ENCODE measurements at places on chromosomes 4 and X. TPM values are rescaled to one million over a fixed set of nuclear protein-coding genes. Genes with fewer than 3 reads are reported as not detected.
A peak's percentile ranks its signal among the peaks of the same experiment; 100 is the strongest.

DNA sequence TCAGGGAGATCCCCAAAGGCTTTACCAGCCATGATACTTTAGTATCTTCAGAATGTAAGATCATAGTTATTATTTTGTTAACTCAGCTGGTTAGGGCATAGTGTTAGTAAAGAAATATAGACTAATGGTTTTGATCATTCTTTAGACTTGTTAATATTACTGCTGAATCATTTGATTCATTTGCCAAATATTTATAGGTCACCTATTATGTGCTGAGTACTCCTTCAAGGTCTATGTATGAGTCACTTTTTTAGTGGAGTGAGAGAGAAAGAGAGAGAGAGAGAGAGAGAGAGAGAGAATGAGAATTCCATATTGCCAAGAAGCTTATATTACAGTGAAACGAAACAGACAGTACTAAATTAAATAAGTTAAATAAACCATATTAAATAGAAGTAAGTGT lies 110.3 kb downstream of the UBE2NL start:
- ATAC-seq = no peak

GRCh38 chrX:69320116-69320515 lies 154.9 kb upstream of the PJA1 start:
- no peak for ATAC-seq

DNA sequence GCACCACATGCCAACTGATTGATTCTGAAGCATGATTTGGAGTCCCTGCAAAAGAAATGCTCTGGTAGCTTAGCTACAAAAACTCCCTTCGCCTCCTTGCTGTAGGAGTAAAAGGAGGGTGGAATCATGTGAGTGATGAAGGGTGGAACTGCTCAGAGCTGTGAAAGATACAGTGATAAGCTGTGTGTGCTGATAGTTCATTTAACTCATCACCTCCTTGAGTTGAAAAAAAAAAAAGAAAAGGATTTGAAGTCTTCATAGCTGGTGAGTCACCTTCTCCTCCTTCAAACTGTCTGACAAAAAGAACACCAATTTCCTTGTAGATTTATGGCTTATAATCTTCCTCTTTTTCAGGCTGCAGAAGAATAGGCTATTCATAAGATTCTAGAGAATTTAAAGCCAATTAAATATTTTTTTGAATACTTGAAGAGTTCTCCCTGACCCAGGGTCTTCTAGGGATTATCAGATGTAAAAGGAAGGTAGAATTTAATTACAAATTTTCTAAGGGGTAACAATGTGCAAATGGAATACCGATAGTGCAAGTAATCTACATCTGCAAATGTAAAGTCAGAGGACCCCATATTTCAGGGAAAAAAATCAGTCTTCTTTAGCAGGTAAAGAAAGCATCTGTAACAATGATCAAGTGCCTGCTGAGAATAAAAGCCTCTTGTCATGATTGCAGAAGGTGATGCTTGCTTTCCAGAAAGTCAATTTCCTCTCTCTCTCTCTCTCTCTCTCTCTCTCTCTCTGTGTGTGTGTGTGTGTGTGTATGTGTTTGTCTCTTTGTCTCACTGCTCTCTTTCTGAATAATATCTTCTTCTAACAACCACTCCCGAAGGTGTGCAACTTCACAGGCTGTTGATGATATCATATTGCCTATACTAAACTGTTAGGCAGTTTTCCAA lies 208.8 kb upstream of the VEGFC start:
- ATAC-seq = peak; percentile 38

- no peak for ATAC-seq
Measured at GRCh38 chrX:16838202-16839066, 31.7 kb downstream of the RBBP7 start.

The CSAG1 gene
- not detected for total RNA-seq

The USP17L21 gene
- not detected for total RNA-seq

Measured in esophagus mucosa (tissue), 1 donor.